Effector CD4-positive, alpha-beta T cell (primary cell): ENCODE measurements at places on chromosomes 1 and 21.

- peak; percentile 27 for DNase-seq
Measured at GRCh38 chr1:183633676-183634343, 1.8 kb downstream of the ARPC5 start.

- DNase-seq = no peak
Measured at GRCh38 chr1:210332233-210332632, 3.5 kb downstream of the HHAT start.

DNA sequence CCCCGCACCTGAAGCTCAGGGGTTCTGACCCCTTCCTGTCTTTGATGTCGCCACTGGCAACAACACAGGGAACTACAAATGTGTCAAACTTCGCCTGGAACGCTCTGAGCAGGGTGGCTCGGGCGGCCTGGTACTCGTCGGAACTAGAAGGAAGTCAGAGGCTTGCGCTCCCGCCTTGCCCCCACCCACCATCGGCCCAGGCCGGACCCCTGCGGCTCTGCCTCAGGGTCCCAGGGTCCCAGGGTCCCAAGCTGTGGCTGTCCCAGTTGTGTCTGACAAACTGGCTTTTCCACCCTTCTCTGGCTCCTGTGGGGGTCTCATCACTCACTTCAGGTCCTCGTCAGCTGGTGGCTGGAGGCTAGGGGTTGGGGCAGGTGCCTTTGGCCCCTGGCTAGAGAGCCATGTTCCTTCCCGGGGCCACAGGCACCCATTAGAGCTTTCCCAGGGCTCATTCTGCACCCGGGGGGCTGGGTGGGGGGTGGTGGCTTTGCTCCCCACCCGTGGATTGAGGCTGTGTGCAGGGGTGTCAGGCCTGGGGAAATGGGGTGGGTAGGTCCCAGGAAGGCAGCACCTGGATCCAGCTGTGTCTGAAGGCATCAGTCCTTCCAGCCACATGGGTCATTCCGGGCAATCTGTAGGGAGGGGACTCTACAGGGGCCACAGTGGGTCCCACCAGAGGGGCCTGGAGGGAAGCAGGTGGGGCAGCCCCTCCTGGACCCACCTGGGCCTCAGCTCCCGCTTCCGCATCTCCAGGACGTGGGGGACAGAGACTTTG lies 8.0 kb upstream of the TMEM52 start:
- DNase-seq = no peak

- DNase-seq = no peak
Measured at GRCh38 chr1:247358920-247359319, 27.3 kb upstream of the ZNF496 start.

DNA sequence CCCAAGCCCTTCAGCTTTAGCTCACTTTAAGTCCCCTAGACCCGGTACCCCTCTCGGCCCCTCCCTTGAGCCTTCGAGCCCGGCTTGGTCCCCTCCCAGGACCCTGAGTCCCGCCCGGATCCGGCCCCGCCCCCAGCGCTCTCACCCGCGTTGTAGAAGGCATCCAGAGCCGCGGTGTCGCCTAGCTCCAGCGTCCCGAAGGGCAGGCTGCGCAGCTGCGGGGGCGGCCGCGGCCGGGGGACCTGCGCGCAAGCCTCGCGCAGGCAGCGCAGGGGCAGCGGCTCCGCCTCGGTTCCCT lies 699 bp downstream of the MAP3K6 start:
- DNase-seq = peak; percentile 62

DNA sequence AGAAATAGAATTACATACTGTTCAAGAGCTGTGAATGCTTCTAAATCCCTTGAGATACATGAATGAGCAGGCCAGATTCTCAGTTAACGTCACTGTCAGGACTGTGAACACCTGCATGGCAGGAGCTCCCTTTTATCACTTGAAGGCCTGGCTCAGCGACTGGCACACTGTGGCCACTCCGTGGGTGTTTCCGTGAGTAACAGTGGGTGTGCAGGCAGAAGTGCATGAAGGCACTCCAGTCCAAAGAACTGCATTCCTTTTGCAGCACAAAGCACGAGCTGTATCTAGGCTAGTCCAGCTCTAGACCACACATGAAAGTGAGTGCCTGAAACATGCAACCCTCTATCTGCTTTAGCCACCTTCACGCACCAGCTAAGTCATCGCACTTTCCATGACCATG lies 9.6 kb upstream of the SIM2 start:
- DNase-seq = no peak

DNA sequence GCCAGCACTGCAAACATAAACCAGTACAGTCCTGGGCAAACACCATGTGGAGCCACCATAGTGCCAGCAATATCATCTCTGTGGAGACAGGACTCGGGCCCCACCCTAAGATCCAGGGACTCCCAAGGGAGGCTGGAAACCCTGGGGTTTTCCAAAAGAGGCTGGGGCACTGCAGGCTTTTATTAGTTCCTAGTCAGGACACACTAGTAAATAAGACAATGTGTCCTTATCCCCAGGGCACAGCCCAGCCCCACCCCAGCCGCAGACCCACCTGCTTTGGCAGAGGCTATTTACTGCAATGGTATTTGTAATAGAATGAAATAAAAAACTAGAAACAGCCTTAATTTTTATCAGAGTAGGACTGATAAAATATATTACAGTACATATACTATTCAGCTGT lies 486 bp upstream of the GJB3 start:
- no peak for DNase-seq

- DNase-seq = no peak
Measured at GRCh38 chr21:32653326-32653901, 41.2 kb upstream of the CFAP298 start.

- DNase-seq = no peak
Measured at GRCh38 chr1:84145068-84145467, 997 bp downstream of the PRKACB start.

DNA sequence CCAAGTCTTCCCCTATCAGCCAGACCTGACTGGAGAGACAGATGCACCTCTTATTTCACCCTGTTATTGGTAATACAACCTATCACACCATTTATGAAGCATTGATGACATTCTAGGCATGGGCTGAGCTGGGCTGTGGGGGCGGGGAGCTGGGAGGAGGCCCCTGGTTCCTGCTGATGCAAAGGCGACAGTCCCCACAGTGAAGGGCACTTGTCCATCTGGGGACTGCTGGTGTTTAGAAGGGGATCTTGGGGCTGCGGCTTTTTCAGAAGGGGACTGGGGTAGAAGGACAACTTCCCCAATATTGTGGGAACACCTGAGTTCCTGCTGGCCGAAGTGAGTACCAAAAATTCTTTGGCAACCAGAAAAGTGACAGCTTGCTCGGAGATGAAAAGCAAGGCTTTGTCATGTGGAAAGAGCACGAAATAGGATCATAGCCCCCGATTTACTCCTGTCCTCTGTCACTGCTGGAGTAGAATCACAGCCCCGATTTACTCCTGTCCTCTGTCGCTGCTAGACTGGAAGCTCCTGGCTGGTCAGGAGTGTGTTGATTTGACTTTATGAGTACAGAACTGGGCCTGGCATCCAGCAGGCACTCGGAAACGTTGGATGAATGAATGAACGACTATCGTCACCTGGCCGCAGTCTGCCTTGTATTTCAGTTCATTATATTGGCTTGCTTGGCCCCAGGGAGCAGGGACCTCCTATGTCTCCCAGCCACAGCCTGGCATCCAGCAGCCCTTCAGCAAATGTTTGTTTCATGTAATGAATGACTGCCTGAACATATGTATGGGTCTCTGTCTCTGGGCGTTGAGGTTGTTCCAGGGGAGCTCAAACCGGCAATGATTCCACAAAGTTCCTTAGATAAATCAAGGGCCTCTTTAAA lies 16.5 kb upstream of the ETV3L start:
- DNase-seq = no peak

GRCh38 chr1:229023651-229024300 lies 247.1 kb upstream of the RAB4A start:
- DNase-seq = no peak

- no peak for DNase-seq
Measured at GRCh38 chr1:89257041-89257440, 15.6 kb downstream of the GBP5 start.

GRCh38 chr1:221286399-221286798 lies 407.2 kb downstream of the HLX start:
- DNase-seq = no peak

DNA sequence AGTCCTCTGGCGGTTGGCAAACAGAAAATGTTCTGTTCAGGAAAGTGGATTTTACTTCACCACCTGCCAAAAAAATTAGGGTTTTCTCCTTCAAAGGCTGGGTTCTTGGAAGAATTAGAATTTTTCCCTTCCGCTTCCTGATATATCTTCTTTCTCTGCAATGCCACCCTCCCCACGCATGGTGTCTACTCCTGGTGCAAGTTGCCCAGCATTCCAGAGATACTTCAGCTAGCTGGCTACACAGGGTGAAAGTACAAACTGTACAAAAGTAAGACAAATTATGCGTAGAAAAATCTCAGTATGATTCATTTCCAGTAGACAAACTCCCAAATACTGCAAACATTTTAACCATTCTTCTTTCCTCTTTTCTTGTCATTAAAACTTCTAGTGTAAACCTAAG lies 430.1 kb upstream of the ESRRG start:
- DNase-seq = no peak

GRCh38 chr1:30330644-30331043 lies 392.7 kb downstream of the MATN1 start:
- no peak for DNase-seq

GRCh38 chr1:94271373-94271772 lies 34.0 kb upstream of the ARHGAP29 start:
- DNase-seq = no peak

- DNase-seq = no peak
Measured at GRCh38 chr1:44559330-44559729, 115.0 kb downstream of the TMEM53 start.
